ENCODE measurements at places on chromosomes 7 and 10. TPM values are rescaled to one million over a fixed set of nuclear protein-coding genes. Genes with fewer than 3 reads are reported as not detected.

- no peak overlapping the region for H3K4me3 ChIP-seq
- peaks cover 2% of the 10 kb centered on the region for H3K27me3 ChIP-seq
- no peaks in the 10 kb centered on the region for H3K36me3 ChIP-seq
- H3K27ac ChIP-seq: no peak overlapping the region
These were observed 42.3 kb upstream of the GNA12 start for GRCh38 chr7:2886391-2886790.

The RNF133 gene
- 0.49 TPM for total RNA-seq

The PNLIPRP3 gene
- not detected for total RNA-seq

GRCh38 chr10:117241541-117242462, 888 bp downstream of the SLC18A2 start:
- peak overlapping the region; percentile 70 for H3K27ac ChIP-seq
- peaks cover 4% of the 10 kb centered on the region for H3K36me3 ChIP-seq
- H3K4me1 ChIP-seq: peaks cover 4% of the 10 kb centered on the region
- peaks cover 10% of the 10 kb centered on the region for H3K27me3 ChIP-seq

GRCh38 chr10:52949899-52950298, 177.3 kb upstream of the MBL2 start:
- no peaks in the 10 kb centered on the region for H3K4me1 ChIP-seq
- no peak overlapping the region for H3K4me3 ChIP-seq
- H3K27me3 ChIP-seq: peaks cover 7% of the 10 kb centered on the region
- DNase-seq: no peak
- no peaks in the 10 kb centered on the region for H3K36me3 ChIP-seq

GRCh38 chr7:128710481-128710880, 28.7 kb upstream of the CALU start:
- no peak for DNase-seq
- no peaks in the 10 kb centered on the region for H3K36me3 ChIP-seq
- H3K27me3 ChIP-seq: peaks cover 6% of the 10 kb centered on the region
- no peak overlapping the region for H3K27ac ChIP-seq
- peaks cover 40% of the 10 kb centered on the region for H3K4me1 ChIP-seq
- no peak overlapping the region for H3K4me3 ChIP-seq

DNA sequence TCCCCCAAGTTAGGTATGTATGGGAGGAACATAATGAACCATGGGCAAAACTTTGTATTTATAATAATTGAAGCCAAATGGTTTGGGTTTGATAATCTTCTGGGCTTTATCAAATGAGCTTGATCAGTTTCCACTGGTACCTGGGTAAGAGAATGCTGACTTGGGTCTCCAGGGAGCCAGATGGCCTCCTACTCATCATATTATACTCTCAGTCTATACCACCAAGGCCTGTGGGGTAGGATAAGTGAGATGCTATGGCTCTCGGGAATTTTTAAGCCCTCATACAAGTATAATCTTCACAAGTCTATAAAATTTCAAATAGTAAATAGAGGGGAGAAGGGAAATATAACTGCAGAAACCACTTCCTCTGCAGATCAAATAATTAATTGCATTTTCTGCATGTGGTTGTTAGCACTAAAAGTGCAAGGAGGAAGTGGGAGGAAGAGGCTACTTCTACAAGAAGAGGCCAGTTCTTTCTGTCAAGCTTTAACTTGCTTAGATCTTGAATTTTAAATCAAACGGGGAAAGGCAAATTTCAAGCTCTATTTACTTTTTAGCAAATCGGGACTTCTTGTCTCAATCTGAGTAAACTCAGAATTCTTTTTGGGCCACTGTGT, 349.0 kb downstream of the SORCS1 start:
- no peak overlapping the region for H3K27ac ChIP-seq
- H3K4me1 ChIP-seq: peaks cover 3% of the 10 kb centered on the region
- H3K27me3 ChIP-seq: no peaks in the 10 kb centered on the region

DNA sequence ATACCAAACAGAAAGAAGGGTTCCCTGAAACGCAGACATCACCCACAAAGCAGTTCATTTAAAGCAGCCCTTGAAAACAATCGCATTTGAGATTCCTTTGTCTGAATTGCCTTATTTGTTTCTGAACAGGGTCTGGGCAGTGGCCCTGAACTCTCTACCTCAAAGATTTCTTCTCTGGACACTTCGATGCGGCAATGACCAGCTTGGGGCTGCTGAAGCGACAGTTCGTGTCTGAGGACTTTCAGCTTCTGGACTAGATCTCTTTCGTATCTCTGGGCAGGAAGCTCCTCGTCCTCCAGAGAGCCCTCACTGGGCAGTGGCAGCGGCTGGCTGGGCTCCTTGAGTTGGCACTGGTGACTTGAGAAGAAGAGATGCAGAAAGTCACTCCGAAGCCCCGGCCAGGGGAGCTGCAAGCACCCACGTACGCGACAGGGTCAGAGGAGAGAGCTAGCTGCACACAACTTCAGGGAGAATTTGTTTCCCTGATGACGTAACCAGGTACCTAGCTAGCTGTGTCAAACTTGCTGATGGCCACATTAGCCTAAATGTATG, 96.3 kb downstream of the SMURF1 start:
- H3K27ac ChIP-seq: peak overlapping the region; percentile 89
- peaks cover 24% of the 10 kb centered on the region for H3K4me1 ChIP-seq
- H3K36me3 ChIP-seq: peaks cover 64% of the 10 kb centered on the region
- no peak for DNase-seq

- no peak for DNase-seq
- H3K27me3 ChIP-seq: no peaks in the 10 kb centered on the region
- H3K36me3 ChIP-seq: peaks cover 8% of the 10 kb centered on the region
- no peaks in the 10 kb centered on the region for H3K4me1 ChIP-seq
These were observed 23.8 kb downstream of the PEX1 start for GRCh38 chr7:92504563-92504962.

DNA sequence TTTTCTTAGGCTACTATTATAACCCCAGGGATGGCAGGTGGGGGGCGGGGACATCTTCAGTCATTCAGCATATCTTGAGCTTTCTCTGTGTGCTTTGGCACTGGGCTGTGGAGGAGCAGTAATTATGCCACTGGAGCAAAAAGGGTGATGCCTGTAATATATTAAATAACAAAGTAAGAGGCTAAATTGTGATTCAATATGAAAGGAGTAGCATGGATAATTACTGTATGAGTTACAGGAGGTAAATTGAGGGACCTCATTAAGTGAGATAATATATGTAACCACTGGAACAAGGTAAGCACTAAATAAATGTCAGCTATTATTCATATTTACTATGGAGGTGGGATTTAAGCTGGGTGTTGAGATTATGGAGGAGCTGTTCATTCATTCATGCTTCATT, 3.3 kb upstream of the STN1 start:
- no peak for DNase-seq
- H3K36me3 ChIP-seq: no peaks in the 10 kb centered on the region
- H3K27ac ChIP-seq: no peak overlapping the region
- peaks cover 4% of the 10 kb centered on the region for H3K4me1 ChIP-seq
- no peaks in the 10 kb centered on the region for H3K27me3 ChIP-seq

GRCh38 chr10:59003203-59003602, 173.2 kb upstream of the PHYHIPL start:
- H3K27me3 ChIP-seq: no peaks in the 10 kb centered on the region
- H3K27ac ChIP-seq: no peak overlapping the region
- no peak overlapping the region for H3K4me3 ChIP-seq
- DNase-seq: no peak

GRCh38 chr7:112053737-112054069, 152.5 kb downstream of the DOCK4 start:
- peaks cover 22% of the 10 kb centered on the region for H3K4me1 ChIP-seq
- DNase-seq: no peak
- no peak overlapping the region for H3K27ac ChIP-seq
- H3K27me3 ChIP-seq: peaks cover 1% of the 10 kb centered on the region

DNA sequence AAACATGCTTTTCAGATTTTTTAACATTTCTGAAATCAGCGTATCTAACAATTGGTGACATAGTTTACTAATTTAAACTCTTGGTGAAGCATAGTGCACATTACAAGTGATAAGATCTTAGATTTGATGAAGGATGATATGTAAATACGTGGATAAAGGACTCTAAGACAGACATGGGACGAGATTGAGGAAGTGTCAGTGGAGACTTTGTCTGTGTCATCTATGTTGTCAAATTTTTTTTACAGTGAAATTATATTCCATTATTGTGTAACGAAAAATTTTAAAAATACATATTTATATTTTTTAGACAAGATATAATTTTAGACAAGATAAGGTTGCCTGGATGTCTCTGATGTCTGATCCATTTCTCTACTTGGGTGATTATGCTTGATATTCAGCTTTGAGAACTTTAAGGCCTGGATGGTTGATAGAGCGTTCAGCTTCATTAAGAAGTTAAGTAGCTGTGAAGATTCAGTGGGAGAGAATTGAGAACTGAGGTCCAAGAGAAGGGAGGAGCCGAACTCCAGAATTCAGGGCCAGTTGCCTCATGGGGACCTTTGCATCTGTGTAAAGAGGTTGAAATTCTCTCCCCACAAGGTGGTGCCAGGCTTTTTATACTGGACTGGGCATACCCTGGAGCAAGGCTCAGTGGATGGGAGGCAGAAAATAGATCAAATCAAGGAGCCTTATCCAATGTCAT, 62.7 kb downstream of the KAT6B start:
- no peaks in the 10 kb centered on the region for H3K4me1 ChIP-seq
- no peaks in the 10 kb centered on the region for H3K27me3 ChIP-seq
- no peaks in the 10 kb centered on the region for H3K36me3 ChIP-seq
- no peak for DNase-seq

GRCh38 chr10:80662429-80663261, 124.9 kb downstream of the SH2D4B start:
- peak overlapping the region; percentile 40 for H3K27ac ChIP-seq
- peaks cover 9% of the 10 kb centered on the region for H3K4me1 ChIP-seq
- DNase-seq: peak; percentile 91
- H3K4me3 ChIP-seq: no peak overlapping the region
- peaks cover 3% of the 10 kb centered on the region for H3K27me3 ChIP-seq
- no peaks in the 10 kb centered on the region for H3K36me3 ChIP-seq

The CPN1 gene
- total RNA-seq: not detected

The FAM170B gene
- total RNA-seq: not detected

- H3K4me3 ChIP-seq: no peak overlapping the region
- no peak for DNase-seq
- H3K27me3 ChIP-seq: peaks cover 3% of the 10 kb centered on the region
- H3K27ac ChIP-seq: no peak overlapping the region
- H3K4me1 ChIP-seq: peaks cover under 1% of the 10 kb centered on the region
- H3K36me3 ChIP-seq: no peaks in the 10 kb centered on the region
These were observed 103.2 kb downstream of the CALN1 start for GRCh38 chr7:72308986-72309385.

GRCh38 chr10:117341061-117341460, 34.2 kb downstream of the PDZD8 start:
- peaks cover 3% of the 10 kb centered on the region for H3K27me3 ChIP-seq
- no peaks in the 10 kb centered on the region for H3K36me3 ChIP-seq
- H3K27ac ChIP-seq: no peak overlapping the region
- no peak for DNase-seq

The HOXA2 gene
- total RNA-seq: 1.1 TPM

The NEBL gene
- 1.7 TPM for total RNA-seq

- H3K4me3 ChIP-seq: no peak overlapping the region
- peaks cover 4% of the 10 kb centered on the region for H3K27me3 ChIP-seq
- H3K36me3 ChIP-seq: no peaks in the 10 kb centered on the region
- no peaks in the 10 kb centered on the region for H3K4me1 ChIP-seq
These were observed 47.5 kb downstream of the JAKMIP3 start for GRCh38 chr10:132113206-132113605.

- H3K36me3 ChIP-seq: no peaks in the 10 kb centered on the region
- H3K4me1 ChIP-seq: no peaks in the 10 kb centered on the region
- H3K27ac ChIP-seq: no peak overlapping the region
These were observed 121.6 kb upstream of the UNC5B start for GRCh38 chr10:71090801-71091200.

- peaks cover 7% of the 10 kb centered on the region for H3K36me3 ChIP-seq
- peaks cover 16% of the 10 kb centered on the region for H3K27me3 ChIP-seq
- no peak overlapping the region for H3K27ac ChIP-seq
- peaks cover 22% of the 10 kb centered on the region for H3K4me1 ChIP-seq
These were observed 718 bp upstream of the CTBP2 start for GRCh38 chr10:125160856-125161706.

GRCh38 chr7:14960721-14961120, 58.2 kb upstream of the DGKB start:
- no peaks in the 10 kb centered on the region for H3K36me3 ChIP-seq
- no peak overlapping the region for H3K27ac ChIP-seq
- DNase-seq: no peak
- no peak overlapping the region for H3K4me3 ChIP-seq

GRCh38 chr10:51244309-51244708, 170.0 kb downstream of the PRKG1 start:
- no peak overlapping the region for H3K4me3 ChIP-seq
- H3K27ac ChIP-seq: no peak overlapping the region
- H3K4me1 ChIP-seq: peaks cover 12% of the 10 kb centered on the region
- no peaks in the 10 kb centered on the region for H3K36me3 ChIP-seq
- H3K27me3 ChIP-seq: no peaks in the 10 kb centered on the region

DNA sequence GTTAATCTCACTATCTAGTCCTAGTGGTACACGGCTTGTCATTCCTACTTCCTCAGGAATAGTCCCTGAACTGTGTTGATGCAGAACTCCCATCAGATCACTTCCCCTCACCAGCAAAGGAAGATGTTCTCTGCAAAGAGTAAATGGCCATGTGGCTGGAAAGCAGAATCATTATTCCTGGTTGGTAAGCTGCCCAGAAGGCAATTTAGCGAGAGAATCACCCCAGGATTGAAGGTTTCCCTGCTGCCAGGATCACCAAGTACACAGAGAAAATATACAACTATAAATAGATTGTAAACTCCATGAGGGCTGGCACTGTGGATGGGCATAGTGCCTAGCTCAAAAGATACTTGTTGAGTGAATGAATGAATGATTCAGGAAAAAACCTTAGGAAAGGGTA, 115.0 kb downstream of the GFRA1 start:
- H3K36me3 ChIP-seq: no peaks in the 10 kb centered on the region
- no peak overlapping the region for H3K27ac ChIP-seq
- peaks cover 2% of the 10 kb centered on the region for H3K4me1 ChIP-seq

All from endothelial cell (in vitro differentiated cells).